ENCODE measurements at places on chromosomes 4 and X. TPM values are rescaled to one million over a fixed set of nuclear protein-coding genes. Genes with fewer than 3 reads are reported as not detected.
A peak's percentile ranks its signal among the peaks of the same experiment; 100 is the strongest.

The HTR2C gene
- 0.07 TPM for polyA plus RNA-seq

The NSG1 gene
- 267 TPM for polyA plus RNA-seq

The BGN gene
- 149 TPM for polyA plus RNA-seq

The GJB1 gene
- 60.6 TPM for polyA plus RNA-seq

The SH2D1A gene
- not detected for polyA plus RNA-seq

DNA sequence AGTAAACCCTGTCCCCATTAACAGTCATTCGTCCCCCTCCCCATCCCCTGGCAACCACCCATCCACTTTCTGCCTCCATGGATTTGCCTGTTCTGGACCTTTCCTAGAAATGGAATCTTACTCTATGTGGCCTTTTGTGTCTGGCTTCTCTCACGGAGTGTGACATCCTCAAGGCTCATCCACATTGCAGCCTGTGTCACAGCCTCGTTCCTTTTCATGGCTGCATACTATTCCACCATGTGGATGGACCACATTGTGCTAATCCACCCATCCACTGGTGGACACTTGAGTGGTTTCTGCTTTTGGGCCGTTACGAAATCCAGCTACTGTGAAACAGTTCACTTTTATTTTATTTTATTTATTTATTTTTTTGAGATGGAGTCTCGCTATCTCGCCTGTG lies 8.1 kb upstream of the PPP2R3B start:
- no peak for DNase-seq

GRCh38 chrX:154998204-154998880 lies 24.2 kb downstream of the F8 start:
- DNase-seq = no peak

DNA sequence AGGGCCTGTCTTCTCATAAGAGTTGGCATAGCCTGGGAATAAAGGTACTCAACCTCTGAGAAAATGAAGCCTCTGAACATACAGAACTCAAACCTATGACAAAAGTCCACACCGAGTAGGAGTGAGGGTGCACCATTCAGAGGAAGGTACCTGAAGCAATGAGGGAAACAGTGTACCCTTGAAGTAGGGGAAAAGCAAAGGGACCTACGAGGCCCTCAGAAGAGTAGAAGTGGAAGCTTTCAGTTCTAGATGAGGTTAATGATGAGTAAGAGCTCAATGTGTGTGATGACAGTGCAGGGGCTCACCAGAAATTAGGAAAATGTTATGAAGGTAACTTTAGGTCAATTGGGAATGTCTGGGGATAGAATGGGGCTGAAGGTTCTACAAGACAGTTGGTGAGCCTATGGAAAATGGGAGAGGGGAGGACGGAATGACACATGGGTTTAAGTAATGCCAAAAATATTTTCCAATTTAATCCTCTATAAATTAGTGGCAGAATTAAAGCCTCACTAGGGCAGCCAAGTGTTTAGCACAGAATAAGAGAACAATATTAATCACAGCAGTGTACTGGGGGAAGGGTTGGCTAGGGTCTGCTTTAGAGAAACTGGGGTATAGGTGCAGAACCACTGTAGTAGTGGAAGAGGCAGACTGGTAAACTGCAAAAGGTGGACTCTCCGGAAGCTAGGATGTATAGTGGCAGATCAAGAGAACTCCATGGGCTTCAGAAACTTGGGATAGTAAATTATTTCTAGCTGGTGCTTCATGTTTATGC lies 39.8 kb downstream of the RAB33A start:
- no peak for DNase-seq

DNA sequence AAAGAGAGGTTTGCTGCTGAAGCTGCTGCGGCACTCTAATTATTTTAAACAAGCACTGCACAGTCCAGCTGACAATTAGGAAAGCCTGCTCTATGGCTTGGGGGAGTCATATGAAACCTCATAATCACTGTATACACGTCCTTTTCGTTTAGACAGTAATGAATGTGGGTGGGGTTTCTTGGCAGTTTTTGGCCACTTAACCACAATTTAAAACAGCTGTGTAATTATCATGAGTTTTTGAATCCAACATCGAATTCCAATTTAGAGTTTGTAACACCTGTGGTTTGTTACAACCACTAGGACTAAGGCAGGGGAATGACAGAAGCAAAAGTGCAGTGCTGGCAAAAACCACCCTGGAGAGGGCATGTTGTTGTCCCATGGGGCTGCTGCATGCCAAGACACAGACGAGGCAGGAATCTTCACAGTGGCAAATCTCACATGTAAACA lies 99.5 kb downstream of the CXXC4 start:
- DNase-seq = peak; percentile 30

DNA sequence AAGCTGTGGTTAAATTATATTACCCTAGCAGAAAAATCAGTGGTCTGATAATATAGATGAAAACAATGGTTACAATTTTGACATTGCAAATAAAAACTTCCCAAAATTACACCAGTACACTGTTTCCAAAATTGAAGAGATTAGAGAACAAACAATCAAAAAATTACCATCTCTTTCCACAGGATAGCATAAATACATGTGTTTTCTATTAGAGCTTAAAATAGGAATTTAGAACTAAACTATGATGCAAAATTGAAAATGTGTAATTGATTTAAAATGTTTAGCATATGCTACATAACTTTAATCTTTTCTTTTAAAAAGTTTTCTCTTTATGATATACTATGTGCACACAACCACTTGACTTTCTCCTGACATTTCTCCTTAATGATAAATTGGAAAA lies 6.7 kb downstream of the EDNRA start:
- DNase-seq = no peak

- no peak for DNase-seq
Measured at GRCh38 chr4:181860668-181861067, 382.5 kb upstream of the TENM3 start.

- no peak for DNase-seq
Measured at GRCh38 chr4:161206528-161207080, 957.2 kb downstream of the FSTL5 start.

DNA sequence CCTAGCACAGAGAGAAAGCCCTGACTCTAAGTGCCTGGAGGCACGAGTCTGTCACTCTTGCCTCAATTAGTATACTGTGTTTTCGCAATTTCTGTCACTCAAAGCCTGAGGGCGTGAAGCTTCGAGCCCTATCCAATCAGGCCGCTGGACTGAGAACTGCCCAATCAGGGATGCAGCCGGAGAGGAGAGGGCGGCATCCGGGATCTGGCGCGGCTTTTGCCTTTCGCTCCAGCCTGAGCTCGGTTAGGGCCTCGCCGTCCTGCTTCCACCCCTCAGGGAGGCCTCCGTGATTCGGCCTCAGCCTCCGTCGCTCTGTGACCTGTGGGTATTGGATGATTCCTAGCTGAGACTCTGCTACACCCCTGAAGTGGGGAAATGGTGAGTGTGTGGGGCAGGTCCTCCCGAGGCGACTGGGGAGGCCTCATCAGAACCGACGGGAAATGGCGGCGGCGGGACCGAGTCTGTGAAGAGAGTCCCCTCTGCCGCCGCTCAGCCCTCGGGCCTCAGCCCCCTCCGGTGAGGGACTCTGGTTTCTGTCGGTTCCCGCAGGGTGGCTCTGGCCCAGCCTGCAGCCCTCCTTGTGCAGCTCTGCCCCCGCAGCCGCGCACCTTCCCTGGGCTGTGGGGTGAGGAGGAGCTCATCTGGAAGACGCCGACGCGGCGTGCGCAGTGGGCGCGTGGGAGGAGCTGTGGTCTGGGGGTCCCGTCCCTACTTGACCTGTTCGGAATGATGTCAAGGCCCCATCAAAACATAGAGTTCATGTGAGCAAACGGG lies 48.5 kb downstream of the ZNF141 start:
- DNase-seq = no peak
